ENCODE measurements at places on chromosomes 13 and 19.

DNA sequence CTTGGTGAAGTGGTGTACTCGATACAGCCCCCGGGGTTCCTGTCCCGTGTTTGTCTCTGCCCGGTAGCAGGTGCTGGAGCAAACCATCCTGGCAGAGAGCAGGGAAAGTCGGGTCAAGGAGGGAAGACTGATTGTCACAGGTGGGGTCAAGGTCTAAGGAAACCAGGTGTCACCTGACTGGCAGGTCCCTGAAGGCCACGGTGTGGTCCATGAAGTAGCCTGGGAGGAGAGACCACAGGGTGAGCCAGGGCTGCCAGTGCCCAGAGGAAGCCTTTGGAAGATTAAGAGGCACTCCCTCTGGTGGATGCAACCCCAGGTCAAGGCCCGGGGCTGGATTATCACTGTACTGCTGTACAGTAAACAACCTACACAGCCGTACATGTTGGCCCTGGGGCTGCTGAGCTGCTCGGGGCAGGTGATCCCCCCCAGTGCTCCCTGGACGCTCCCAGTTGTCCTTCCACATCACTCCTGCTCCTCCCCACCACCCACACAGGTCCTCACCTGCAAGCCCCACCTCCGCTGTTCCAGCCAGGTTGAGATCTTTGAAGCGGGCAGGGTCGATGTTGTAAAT, 6.0 kb upstream of the CCER2 start:
- no peak for DNase-seq

GRCh38 chr13:27481766-27482165, 31.4 kb upstream of the MTIF3 start:
- DNase-seq = no peak

GRCh38 chr13:30807392-30807791, 72.0 kb downstream of the ALOX5AP start:
- DNase-seq = no peak

GRCh38 chr13:74870865-74871264, 611.1 kb downstream of the TBC1D4 start:
- no peak for DNase-seq

DNA sequence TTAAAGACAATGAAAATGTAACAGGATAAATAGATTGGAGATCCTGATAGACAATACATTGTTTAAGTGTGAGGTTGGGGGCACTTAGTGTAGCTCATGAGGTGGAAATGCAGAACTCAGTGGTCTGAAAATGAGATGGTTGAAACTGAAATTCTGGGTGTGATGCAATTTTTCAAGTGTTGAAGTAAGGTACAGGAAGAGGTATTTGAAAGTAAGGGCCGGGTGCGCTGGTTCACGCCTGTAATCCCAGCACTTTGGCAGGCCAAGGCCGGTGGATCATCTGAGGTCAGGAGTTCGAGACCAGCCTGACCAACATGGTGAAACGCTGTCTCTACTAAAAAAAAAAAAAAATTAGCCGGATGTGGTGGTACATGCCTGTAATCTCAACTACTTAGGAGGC, 113.0 kb downstream of the UFM1 start:
- DNase-seq = no peak

- DNase-seq = no peak
These were observed 2861.0 kb downstream of the PCDH9 start for GRCh38 chr13:64369121-64369520.

DNA sequence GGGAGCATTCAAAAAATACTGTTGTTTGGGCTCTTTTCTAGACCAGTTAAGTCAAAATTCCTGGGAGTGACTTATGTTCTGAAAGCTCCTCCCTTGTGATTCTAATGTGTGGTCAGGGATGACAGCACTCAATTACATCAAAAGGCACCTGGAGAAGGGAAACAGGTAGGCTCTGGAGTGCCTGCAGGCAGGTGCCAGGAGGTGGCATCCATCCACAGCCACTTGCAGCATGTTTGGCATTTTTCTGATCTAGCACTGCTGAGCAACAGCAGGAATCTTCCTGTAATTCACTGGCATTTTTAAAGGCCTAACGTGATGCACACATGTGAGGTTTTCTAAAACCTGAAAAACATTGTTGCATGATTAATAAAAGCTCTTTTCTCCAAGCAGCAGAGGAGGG, 94.6 kb downstream of the CCNA1 start:
- no peak for DNase-seq
